ENCODE measurements at places on chromosomes 6 and 20.

DNA sequence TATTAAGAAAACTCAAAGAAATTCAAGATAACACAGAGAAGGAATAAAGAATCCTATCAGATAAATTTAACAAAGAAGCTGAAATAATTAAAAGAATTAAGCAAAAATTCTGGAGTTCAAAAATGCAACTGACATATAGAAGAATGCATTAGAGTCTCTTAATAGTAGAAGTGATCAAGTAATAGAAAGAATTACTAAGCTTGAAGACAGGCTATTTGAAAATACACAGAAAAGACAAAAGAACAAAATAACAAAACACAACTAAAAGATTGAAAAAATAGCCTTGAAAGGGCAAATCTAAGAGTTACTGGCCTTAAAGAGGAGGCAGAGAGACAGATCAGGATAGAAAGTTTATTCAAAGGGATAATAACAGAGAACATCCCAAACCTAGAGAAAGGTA is 12.1 kb downstream of the SNX14 start:
- DNase-seq = no peak

DNA sequence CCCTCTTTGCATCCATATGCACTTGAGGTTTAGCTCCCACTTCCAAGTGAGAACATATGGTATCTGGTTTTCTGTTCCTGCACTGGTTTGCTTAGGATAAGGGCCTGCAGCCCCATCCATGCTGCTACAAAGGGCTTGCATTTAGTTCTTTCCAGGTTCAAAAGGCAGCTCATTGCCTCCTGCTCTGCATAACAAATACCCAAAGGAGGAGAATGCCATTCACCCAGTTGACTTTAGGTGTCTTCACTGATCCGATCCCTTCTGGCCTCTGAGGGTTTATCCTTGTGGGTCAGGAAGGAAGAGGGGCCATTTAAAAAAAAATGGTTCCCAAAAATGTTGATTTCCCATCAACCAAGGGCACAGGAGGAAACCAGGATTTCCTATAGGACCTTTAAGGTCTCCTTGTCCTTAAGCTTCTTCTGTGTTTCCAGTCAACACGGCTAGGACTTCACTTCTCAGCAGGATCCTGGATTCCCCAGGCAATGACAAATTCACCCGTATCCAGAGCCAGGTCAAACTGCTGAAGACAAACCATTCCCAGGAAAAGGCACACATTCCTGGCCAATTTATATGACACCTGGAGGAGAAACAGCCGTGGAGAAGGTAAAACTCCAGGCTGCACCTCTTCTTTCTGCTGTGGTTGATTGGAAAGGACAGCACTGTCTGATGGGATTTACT is 447.7 kb upstream of the CDH4 start:
- no peak for DNase-seq

DNA sequence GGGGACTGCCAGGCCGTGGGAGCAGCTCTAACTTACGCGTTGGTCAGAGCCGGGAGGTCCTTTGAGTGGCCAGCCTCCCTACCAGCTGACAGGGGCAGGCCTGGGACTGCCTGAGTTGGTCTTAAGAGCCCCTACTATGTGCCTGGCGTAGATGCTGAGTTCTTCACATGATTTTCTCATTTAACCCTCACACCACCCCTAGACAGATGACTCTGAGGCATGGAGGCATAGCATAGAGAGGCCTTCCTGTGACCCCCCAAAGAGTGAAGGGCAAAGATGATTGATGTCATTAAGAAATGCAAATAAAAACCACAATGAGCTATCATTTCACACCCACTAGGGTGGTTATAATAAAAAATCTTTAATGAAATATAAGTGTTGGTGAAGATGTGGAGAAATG is 36.8 kb downstream of the MRPL14 start:
- DNase-seq = no peak

GRCh38 chr20:46805836-46806235 is 88.8 kb upstream of the EYA2 start:
- no peak for DNase-seq

GRCh38 chr20:56872620-56873458 is 243.7 kb downstream of the TFAP2C start:
- no peak for DNase-seq
